Neuronal stem cell (in vitro differentiated cells): ENCODE measurements at places on chromosomes 6 and 20.

DNA sequence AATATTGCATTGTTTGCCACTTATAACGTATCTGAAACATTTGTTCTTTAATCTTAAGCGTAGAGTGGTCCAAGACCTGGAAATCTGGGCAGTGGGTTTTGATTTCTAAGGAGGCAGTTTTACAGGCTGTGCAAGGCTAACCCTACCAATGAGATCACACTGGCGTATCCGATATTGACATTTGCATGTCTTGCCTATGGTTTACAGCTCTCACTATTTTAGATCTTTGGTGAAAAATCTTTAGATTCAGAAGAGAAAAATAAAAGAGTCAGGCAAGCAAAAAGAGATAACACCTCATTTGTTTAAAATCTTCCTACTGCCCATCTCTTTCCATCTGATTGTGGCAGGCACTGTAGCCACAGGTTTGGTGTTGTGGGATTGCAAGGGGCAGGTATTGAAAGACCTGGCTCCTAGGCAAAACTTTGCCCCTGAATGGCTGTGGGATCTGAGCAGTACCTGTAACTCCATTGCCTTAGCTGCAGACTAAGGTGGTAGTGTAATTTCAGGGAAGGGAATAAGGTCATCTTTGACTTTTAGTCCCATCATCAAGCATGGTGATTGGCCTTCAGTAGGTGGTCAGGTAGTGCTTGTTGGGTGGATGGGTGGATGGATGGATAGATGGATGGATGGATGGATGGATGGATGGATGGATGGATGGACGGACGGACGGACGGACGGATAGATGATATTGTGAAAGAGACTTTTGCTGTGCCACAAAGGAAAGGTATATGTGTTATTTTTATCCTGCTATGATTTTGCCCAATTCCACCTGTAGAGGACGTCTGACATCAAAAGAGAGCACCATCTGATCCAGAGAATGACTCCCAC, 1.9 kb downstream of the TNFAIP3 start:
- H3K4me1 ChIP-seq: no peaks in the 10 kb centered on the region
- H3K4me3 ChIP-seq: no peak overlapping the region
- DNase-seq: no peak
- no peaks in the 10 kb centered on the region for H3K36me3 ChIP-seq
- H3K27ac ChIP-seq: no peak overlapping the region

GRCh38 chr6:129133770-129134192, 250.8 kb downstream of the LAMA2 start:
- no peak for DNase-seq
- H3K36me3 ChIP-seq: no peaks in the 10 kb centered on the region
- H3K27ac ChIP-seq: no peak overlapping the region
- H3K27me3 ChIP-seq: no peaks in the 10 kb centered on the region

- no peaks in the 10 kb centered on the region for H3K4me1 ChIP-seq
- H3K27ac ChIP-seq: no peak overlapping the region
- no peak overlapping the region for H3K4me3 ChIP-seq
- no peaks in the 10 kb centered on the region for H3K36me3 ChIP-seq
- H3K27me3 ChIP-seq: peaks cover 2% of the 10 kb centered on the region
- DNase-seq: no peak
Measured at GRCh38 chr20:48170625-48171024, 385.3 kb upstream of the SULF2 start.

DNA sequence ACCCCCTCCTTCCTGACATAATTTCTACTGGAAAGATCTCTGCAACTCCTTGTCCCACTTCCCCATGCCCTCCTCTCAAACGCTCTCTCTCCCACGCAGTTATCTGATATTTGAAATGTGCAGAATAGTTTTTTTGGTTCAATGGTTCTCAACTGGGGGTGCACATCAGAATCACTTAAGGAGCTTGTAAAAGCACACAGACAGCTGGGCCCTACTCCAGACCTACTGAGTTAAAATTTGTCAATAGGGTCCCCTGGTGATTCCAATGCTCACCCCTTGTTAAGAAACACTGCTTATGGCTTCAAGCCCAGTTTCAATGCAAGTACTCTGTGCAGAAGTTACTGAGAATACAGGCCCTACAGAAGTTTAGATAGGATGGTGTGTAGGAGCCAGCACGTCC, 45.2 kb upstream of the KCNK16 start:
- no peak overlapping the region for H3K4me3 ChIP-seq
- DNase-seq: no peak

DNA sequence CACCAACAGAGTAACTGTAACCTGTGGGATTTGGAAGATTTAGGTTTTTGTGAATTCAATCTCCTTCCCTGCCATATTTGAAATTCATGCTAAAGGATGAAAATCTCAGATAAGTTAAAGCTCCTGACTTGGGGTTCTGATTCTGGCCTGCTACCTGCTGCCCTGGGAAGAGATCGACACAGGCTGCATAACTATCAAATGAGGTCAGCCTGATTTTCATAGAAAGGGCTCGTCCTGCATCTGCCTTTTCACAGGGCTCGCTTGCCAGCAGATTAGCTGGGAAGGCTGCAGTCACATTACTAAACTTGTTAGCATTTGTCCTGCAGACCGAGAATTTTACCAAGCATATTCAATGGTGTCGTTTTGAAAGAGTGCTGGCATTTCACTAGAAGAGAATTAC, 14.6 kb downstream of the GCLC start:
- no peak overlapping the region for H3K4me3 ChIP-seq
- H3K36me3 ChIP-seq: no peaks in the 10 kb centered on the region
- DNase-seq: no peak

- no peak for DNase-seq
- no peak overlapping the region for H3K4me3 ChIP-seq
- H3K27me3 ChIP-seq: no peaks in the 10 kb centered on the region
- no peak overlapping the region for H3K27ac ChIP-seq
- H3K4me1 ChIP-seq: no peaks in the 10 kb centered on the region
Measured at GRCh38 chr6:42471714-42472113, 20.0 kb upstream of the TRERF1 start.

DNA sequence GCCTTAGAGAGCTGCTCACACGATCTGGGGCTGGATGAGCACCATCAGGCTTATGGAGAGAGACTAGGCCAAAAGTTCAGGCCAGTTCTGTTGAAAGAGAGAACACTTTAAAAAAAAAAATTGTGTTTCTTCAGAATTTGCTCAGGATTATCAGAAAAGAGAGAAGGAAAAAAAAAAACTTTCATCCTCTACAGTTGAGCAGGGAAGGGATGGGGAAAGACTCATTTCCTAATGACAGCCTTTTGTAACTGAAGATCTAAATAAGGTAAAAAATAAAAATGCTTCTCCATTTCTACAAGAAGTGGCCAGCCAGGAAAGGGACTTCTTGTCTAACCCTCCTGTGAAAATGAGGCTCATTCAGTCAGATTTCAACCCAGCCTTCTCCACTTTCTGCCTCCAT, 134.8 kb downstream of the LY86 start:
- no peaks in the 10 kb centered on the region for H3K36me3 ChIP-seq
- no peaks in the 10 kb centered on the region for H3K27me3 ChIP-seq
- DNase-seq: no peak
- H3K27ac ChIP-seq: no peak overlapping the region

DNA sequence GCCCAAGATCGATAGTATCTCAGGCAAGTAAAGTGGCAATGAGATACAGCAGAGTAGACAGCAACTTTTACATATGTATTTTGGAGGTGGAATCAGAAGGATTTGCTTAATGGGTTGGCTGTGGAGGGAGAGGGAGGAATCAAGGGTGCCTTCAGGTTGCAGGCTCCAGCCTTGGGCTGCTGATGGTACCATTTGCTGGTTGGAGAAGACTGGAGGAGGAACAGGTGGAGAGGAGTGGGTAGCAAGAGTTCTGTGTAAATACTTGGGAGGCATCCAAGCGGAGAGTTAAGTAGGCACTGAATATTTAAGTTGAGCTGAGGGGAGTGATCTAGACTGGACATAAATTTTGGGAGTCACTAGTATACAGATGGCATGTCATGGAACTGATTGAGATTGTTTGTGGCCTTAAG, 5.2 kb downstream of the BICRAL start:
- peaks cover 13% of the 10 kb centered on the region for H3K4me1 ChIP-seq
- H3K27ac ChIP-seq: no peak overlapping the region
- no peak overlapping the region for H3K4me3 ChIP-seq
- no peak for DNase-seq
- H3K27me3 ChIP-seq: no peaks in the 10 kb centered on the region

DNA sequence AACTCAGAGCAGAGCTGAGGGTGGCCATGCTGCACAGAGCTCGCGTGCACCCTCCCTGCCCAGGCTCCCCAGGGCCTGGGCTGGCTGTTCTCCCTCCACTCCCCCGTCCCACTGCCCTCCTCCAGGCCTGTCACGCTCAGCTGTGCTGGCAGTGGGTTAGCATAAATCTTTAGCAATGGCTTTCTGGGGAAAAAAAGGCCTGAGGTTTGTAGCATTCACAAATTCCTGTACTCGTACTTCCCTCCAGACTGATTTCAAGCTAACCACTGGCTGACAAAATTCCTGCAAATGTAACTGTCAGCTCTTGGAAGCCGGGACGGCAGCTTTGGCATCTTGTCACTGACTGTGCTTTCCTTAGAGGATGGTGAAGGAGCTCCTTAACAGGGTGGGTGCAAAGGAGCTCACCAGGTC, 22.3 kb upstream of the SMOC2 start:
- no peaks in the 10 kb centered on the region for H3K36me3 ChIP-seq
- H3K4me3 ChIP-seq: no peak overlapping the region
- H3K27me3 ChIP-seq: no peaks in the 10 kb centered on the region
- H3K27ac ChIP-seq: no peak overlapping the region

- DNase-seq: no peak
- H3K4me3 ChIP-seq: no peak overlapping the region
- no peaks in the 10 kb centered on the region for H3K27me3 ChIP-seq
- H3K27ac ChIP-seq: no peak overlapping the region
- no peaks in the 10 kb centered on the region for H3K36me3 ChIP-seq
Measured at GRCh38 chr6:146851837-146852236, 253.1 kb downstream of the ADGB start.

DNA sequence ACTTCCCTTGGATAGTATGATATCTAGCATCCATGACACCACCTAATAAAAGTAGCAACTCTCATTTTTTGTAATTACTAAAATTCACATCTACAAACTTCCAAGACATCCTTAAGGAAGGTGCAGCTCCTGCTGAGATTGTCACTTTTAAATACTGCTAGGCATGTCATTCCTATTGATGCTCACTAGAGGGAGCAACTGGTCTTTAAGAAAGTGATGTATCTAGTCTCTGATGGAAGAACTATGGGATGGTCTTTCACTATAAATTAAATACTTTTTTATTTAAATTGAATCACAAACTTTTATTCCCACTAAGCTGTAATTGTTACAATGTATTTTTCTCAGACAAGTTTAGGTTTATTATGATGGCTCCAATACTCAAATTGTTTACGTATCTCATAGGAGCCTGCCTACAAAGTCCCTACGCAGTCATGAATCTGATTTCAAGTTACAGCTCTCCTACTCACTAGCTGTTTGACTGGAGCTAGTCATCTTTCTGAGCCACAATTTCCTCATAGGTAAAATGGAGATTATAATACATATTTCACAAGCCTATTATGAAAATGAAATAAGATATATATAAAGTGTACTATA, 8.1 kb upstream of the TSPYL1 start:
- peak; percentile 46 for DNase-seq
- no peak overlapping the region for H3K27ac ChIP-seq
- no peak overlapping the region for H3K4me3 ChIP-seq
- no peaks in the 10 kb centered on the region for H3K4me1 ChIP-seq
- H3K27me3 ChIP-seq: no peaks in the 10 kb centered on the region

DNA sequence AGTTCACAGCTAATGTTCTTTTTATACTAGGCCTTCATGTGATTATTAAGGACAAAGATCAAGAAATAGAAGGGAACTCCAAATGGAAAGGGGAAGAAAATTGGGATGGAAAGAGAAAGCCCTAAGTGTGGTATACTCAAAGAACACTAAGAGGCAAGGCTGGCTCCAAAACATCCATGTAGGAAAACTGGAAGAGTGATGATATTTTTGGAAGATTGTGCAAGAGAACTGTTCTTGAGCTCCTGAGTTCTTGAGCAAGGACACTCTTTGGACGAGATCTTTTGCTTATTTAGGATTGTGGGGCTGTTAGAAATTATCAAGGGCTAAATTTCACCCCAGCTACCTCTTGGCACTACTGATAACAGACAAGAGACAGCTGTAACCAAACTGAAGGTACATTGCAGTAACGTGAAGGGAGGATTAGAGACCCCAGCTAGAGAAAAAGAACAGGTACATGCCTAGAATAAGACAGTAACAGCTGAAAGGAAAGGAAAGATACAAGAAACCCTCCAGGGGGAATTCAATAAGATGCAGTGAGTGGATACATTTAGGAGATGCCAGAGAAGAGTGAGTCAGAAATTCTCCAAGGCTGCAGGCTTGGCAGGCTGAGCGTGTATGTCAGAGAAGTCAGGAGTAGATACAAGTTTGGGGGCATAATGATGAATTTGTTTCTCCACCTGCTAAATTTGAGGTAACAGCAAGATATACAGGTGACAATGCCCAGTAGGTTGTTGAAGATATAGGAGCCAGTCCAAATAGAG, 69.7 kb downstream of the CBLN4 start:
- no peaks in the 10 kb centered on the region for H3K36me3 ChIP-seq
- H3K27me3 ChIP-seq: no peaks in the 10 kb centered on the region
- no peak for DNase-seq
- no peak overlapping the region for H3K27ac ChIP-seq
- H3K4me1 ChIP-seq: no peaks in the 10 kb centered on the region

- peak overlapping the region; percentile 93 for H3K27ac ChIP-seq
- peaks cover 6% of the 10 kb centered on the region for H3K4me1 ChIP-seq
- H3K27me3 ChIP-seq: no peaks in the 10 kb centered on the region
- peak; percentile 89 for DNase-seq
Measured at GRCh38 chr6:122778985-122779661, 393 bp upstream of the FABP7 start.

GRCh38 chr6:35500782-35501181, 3.9 kb upstream of the TEAD3 start:
- peaks cover 16% of the 10 kb centered on the region for H3K4me1 ChIP-seq
- H3K27ac ChIP-seq: no peak overlapping the region
- H3K27me3 ChIP-seq: no peaks in the 10 kb centered on the region
- no peaks in the 10 kb centered on the region for H3K36me3 ChIP-seq
- no peak for DNase-seq

GRCh38 chr6:56814308-56814707, 140.6 kb upstream of the BEND6 start:
- H3K27me3 ChIP-seq: no peaks in the 10 kb centered on the region
- peaks cover 4% of the 10 kb centered on the region for H3K4me1 ChIP-seq
- H3K36me3 ChIP-seq: no peaks in the 10 kb centered on the region
- DNase-seq: no peak
- H3K4me3 ChIP-seq: no peak overlapping the region
- no peak overlapping the region for H3K27ac ChIP-seq

DNA sequence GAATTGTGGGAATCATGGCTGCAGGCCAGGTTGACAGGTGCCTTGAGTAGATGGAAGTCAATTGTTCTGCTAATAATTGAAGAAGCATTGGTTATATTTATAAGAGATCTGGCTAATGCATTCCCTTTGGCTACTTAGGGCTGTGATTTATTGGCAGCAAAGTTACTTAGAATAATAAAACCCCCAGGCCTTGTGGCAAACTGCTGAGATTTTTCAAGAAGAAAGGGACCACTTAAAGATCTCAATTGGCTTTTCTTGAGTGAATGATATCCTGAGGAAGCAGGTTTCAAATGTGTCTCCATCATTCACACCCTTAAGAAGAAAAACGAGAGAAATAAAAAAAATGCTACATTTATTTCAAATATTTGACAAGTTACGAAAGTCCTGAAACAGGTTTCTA, 27.4 kb downstream of the DDO start:
- no peak overlapping the region for H3K4me3 ChIP-seq
- no peak overlapping the region for H3K27ac ChIP-seq
- no peaks in the 10 kb centered on the region for H3K27me3 ChIP-seq
